Hippocampal formation (tissue), 2 donors: ENCODE measurements at places on chromosomes 5 and 9.
A peak's percentile ranks its signal among the peaks of the same experiment; 100 is the strongest.

GRCh38 chr9:133181561-133181960 is 17.8 kb upstream of the GBGT1 start:
- no peak for DNase-seq

DNA sequence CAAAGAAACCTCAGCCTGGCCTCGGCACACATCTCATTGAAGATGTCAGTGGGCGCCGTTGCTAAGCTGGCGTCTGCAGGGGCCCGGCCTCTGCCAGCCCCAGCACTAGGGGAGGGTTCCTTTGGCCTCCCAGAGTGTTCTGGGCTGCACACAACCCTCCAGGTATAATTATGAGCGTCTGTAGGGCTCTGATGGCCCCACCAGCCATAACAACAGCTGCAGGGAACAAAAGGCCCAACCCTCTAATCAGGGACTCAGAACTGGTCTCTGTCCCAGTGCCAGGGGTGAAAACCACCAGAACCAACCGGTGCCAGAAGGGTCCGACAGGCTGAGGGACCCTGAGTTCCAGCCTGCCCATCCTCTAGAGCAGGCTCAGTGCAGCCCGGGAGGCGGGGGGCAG is 39.5 kb upstream of the SLC12A7 start:
- DNase-seq = no peak

- DNase-seq = no peak
Observed at GRCh38 chr9:2132484-2133082, 117.4 kb downstream of the SMARCA2 start.

- no peak for DNase-seq
Observed at GRCh38 chr9:130305381-130305780, 39.8 kb downstream of the HMCN2 start.

DNA sequence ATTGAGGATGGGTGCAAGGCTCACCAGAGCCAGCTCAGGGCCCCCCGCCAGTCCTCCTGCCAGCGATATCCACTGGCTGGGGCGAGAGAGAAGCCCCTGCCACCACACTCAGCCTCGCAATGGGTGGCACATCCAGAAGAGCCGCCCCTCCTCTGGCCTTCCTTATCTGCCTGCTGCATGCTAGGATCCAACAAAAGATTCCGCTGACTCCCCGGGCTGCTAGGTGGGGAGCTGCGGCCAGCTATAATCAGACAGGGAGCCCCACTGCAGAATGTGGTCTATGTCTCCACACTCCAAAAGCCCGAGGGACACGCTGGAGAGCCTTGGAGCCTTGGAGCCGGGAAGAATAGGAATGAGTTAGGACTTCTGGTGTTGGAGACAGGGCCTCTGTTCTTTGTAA is 32.8 kb downstream of the COL23A1 start:
- DNase-seq = no peak

GRCh38 chr9:24434183-24434582 is 111.5 kb downstream of the IZUMO3 start:
- DNase-seq = no peak

DNA sequence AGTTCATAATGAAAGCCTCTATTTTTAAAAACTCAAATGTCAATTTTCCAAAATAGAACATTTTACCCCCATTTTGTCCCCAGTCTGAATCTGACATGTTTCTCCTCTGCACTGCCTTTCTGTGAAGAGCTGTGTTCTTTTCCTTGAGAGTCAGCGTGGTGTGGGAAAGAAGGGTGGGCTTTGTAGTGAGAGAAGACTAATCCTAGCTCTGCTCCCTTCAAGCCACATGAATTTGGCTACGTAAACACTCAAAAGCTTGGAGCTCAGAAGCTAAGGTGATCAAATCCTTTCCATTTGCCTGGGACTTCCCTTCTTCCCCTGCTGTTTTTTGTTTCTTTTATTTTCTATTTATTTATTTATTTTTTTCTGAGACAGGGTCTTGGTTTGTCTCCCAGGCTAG is 598.5 kb downstream of the TLR4 start:
- DNase-seq = no peak

DNA sequence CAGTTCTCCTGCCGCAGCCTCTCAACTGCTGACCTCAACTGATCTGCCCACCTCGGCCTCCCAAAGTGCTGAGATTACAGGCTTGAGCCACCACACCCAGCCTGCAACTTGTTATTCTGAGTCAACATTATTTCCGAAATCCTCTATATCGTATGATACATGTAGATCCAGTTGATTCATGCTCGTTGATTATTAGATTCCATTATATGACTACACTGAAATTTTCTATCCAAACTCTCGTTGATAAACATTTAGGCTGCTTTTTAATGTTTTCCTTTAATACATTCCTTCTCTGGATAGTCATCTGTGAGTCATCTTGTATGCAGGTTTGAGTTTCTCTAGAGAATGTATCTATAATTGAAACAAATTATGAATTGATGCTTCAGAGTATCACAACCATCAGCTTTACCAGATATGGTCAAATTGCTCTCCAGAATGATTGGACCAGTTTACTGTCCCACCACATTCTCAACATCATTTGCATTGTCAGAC is 4.1 kb downstream of the CDK7 start:
- DNase-seq = no peak

DNA sequence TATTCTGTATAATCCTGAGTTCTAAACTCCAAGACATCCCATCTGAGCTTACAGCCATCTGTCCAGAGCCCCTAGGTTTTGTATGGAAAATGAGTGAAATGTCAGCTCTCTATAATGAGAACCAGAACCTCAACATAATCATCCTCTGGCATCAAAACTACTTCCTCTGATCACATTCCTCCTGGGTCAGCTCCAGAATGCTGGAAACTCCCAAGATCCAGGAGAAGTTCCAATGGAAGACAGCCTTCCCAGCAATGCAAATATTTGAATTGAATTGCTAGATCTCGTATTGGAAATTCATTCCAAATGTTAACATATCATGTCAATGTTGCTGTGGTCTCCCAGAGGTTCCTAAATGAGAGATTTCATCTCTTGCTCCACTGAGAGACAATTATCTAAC is 23.8 kb downstream of the C9 start:
- DNase-seq = no peak

GRCh38 chr5:73229271-73229670 is 56.3 kb downstream of the TMEM174 start:
- no peak for DNase-seq

DNA sequence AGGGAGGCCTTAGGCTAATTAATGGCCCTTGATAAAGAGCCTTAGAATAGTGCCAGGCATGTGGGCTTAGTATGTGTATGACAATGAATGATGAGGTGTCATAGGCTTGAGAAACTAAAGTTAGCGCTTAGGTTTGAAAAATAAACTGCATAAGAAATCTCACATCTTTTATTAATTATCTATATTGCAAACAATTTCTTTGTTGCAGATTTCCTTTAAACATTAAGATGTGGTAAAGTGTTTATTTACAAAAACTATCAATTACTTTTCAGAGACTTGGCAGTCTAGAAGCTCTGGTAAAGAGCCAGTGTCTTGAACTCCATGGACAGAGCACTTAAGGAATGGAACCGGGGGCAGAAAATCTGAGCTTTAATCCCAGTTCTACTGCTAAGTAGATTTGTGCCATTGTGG is 23.1 kb downstream of the MAP1B start:
- DNase-seq = no peak

- DNase-seq = no peak
Observed at GRCh38 chr9:72134801-72135200, 14.4 kb upstream of the GDA start.

GRCh38 chr5:10684303-10685086 is 76.5 kb downstream of the DAP start:
- no peak for DNase-seq

GRCh38 chr5:65722575-65723403 is 784 bp downstream of the NLN start:
- DNase-seq = peak; percentile 81

DNA sequence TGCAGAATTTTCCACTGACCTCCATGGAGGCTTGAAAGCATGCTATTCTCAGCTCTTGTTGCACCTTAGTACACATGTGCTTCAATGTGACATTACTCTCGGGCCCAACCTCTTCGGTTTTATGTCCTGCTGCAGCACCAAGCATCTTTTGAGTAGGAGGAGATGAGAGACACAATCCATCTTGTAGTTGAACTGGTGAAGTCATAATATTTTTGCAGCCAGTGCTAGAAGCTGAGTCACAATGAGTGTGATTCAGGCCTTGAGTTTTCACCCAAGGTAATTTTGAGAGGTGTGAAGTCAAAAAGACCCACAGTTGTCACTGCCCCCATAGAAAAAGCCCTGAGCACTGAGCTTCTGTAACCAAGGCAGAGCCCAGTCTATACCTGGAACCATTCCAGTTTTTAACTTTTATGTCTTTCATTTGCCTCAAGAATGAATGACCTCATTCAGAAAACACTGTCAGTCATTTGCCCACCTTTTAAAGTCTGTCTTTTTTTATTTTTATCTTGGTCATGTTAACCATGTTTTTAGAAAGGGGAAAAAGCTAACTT is 117.7 kb downstream of the ZNF462 start:
- no peak for DNase-seq

GRCh38 chr9:109238655-109239054 is 71.6 kb upstream of the FRRS1L start:
- DNase-seq = no peak

DNA sequence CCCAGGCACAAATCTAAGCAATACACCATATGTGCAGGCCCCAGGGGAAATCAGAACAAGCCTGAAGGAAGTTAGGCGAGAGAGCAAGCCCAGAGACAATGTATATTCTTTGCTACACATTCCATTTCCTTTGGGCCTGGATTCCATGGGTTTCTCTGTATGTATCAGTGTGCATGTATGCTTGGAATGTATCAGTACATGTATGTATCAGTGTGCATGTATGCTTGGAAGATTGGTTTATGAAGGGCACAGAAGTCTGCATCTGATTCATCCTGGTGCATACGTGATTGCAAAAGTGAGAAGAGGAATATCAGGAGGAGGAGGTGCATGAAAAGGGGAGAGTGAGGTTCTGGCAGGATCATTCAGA is 232.6 kb upstream of the ANKRD55 start:
- DNase-seq = no peak

- no peak for DNase-seq
Observed at GRCh38 chr9:16001856-16002255, 449.0 kb downstream of the CCDC171 start.

- no peak for DNase-seq
Observed at GRCh38 chr9:118532592-118532991, 828.4 kb downstream of the TLR4 start.

DNA sequence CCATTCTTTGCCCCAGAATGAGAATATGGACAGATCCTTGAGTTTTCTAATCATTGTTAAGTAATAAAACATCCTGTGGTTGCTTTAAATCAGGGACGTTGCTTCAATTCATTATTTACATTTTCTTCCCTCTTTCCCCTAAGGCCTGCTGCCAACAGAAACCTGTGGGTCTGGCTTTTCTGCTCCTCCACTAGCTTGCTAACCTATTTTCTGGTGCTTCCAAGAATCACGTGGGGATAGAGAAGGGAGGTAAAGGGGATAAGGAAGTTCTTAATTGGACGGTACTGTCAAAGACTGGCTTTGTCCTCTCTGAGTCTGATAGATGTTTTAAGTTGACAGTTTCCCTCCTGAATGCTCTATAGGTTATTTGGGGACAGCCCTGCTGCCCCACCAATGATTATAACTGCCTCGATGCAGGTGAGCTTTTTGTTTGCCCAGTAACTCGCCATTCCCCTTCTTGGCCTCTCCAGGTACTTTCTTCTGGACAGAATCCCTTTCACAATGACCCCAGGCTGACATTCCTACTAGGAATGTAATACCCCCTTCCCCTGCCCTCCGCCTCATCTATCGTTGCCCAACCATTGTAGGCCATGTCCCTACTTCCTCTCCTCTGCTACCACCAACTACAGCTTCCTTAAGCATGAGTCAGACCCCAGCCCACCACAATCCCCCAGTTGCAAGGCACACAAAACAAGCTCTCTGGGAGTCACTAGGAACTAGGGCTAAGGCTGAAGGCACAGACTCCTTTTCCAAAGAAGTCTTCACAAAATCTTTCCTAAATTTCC is 19.9 kb upstream of the CPEB4 start:
- DNase-seq = no peak

DNA sequence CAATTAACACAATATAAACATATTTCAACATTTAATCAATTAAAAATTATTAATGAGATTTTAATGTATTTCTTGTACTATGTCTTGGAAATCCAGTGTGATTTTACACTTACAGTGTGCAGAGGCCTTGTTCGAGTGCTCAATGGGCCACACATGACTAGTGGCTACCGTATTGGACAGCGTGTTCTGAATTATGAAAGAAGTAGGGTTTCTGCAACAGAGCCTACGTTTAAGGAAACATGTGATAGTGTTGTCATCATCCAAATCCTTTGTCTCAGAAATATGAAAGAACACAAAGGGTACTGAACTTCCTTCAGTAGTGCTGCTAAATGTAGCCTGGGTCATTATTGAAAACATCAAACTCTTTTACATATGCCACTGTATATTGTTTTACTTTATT is 29.5 kb downstream of the NPR3 start:
- DNase-seq = no peak

DNA sequence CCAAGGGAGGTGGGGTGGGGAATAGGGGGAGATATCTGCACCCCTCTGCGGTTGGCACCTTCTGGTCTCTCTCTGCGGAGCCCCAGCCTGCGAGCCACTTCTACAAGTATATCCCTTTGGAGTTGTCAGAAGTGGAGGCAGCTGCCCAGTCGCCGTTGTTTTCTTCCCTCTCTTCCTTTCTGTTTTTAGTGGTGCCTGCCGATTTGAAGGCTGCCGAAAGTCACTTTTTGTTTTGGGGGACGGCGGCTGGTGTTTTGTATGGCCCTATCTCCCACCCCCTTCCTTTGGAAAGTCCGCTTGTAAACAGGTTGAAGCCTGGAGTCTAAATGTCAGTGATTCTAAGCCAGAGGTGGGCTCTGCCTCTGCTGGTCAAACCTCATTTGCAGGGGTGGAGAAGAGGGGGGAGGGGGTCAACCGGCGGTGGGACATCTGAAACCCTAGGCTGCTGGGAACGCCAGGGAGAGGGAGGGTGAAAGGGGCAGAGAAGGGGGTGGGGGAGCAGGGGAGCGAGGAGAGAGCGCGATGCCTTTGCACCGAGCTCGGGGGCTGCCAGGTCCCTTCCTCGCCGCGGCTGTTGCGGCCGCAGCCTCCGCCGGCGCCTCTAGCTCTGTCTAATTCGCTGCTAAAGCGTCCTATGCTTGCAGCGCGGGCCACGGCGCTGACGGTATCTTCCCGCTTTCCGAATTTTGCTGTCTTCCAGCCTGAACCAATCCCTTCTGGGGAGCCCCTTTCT is at the start of gene FGF10:
Gene FGF10 (minus strand): TSS at position 331 of the 733 bp plus-strand sequence. CDS start 738 bp downstream, outside the sequence.
- DNase-seq = no peak

- DNase-seq = no peak
Observed at GRCh38 chr9:87447547-87448432, 49.9 kb upstream of the DAPK1 start.

DNA sequence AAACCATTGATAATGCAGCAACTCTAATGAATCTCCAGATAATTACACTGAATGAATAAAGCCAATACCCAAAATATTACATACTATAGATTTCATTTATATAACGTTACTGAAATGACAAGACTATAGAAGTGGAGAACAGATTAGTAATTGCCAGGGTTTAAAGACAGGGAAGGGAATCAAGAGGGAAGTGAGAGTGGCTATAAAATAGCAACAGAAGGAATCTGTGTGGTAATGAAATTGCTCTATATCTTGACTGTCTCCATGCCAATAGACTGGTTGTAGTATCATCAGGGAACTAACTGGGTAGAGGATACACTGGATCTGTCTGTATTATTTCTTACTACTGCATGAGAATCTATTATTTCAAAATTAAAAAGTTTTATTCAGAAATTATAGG is 396.5 kb upstream of the RPS23 start:
- no peak for DNase-seq
